GM23338 (cell line): ENCODE measurements at places on chromosomes 5 and 9. TPM values are rescaled to one million over a fixed set of nuclear protein-coding genes. Genes with fewer than 3 reads are reported as not detected.
A peak's percentile ranks its signal among the peaks of the same experiment; 100 is the strongest.

DNA sequence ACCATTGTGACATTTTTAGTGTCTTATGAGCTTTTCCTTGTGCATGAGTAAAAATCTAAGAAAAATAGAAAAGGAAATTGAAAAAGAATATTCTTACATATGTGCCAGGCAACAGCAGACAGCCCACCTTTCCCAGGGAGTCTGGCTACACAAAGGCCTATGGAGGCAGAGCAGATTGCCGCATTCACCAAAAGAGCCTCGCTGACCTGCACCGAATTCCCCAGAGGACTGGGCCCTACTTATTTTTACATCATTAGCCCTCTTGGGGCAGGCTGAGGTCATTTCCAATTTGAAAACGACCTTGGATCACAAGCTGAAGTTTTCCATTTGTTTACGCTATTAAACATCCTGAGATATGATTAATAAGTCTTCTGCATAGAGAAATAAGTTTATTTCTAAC, 66.2 kb upstream of the WDR41 start:
- no peaks in the 10 kb centered on the region for H3K27me3 ChIP-seq
- H3K4me1 ChIP-seq = no peaks in the 10 kb centered on the region; the same call in 1 of the 2 replicates
- DNase-seq = peak; percentile 63
- H3K36me3 ChIP-seq = no peaks in the 10 kb centered on the region
- H3K27ac ChIP-seq = no peak overlapping the region

DNA sequence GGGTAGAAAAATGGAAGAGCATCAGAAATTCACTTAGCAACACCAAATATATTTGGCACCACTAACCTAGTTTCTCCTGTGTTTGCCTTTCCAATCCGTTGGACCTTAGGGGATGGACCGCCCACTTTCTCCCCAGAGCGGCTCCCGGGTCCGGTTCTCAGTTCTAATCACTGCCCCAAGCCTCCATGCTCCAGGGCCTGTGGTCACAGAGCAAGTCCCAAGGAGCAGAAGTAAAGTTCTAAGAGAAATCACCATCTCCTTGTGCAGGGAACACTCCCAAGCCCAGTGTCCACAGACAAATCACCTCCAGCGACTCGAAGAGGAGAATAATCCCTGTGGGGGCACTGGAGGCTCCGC, 728 bp upstream of the SLC1A1 start:
- no peaks in the 10 kb centered on the region for H3K36me3 ChIP-seq
- no peak overlapping the region for H3K27ac ChIP-seq
- peak overlapping the region; percentile 70 for H3K4me3 ChIP-seq
- H3K4me1 ChIP-seq = peaks cover 14% of the 10 kb centered on the region
- peaks cover 35% of the 10 kb centered on the region for H3K27me3 ChIP-seq

- H3K36me3 ChIP-seq = no peaks in the 10 kb centered on the region
- H3K4me3 ChIP-seq = no peak overlapping the region
- H3K4me1 ChIP-seq = no peaks in the 10 kb centered on the region
- no peaks in the 10 kb centered on the region for H3K27me3 ChIP-seq
Measured at GRCh38 chr5:104385906-104386305, 823.3 kb upstream of the NUDT12 start.

GRCh38 chr5:123783421-123783820, 271.4 kb downstream of the CSNK1G3 start:
- H3K4me1 ChIP-seq = peaks cover 15% of the 10 kb centered on the region; the same call in 1 of the 2 replicates
- no peak overlapping the region for H3K27ac ChIP-seq

GRCh38 chr5:73446631-73447529, 1.7 kb downstream of the FOXD1 start:
- H3K27ac ChIP-seq = no peak overlapping the region
- H3K4me3 ChIP-seq = peak overlapping the region; percentile 52
- H3K36me3 ChIP-seq = no peaks in the 10 kb centered on the region
- DNase-seq = peak; percentile 62

- no peaks in the 10 kb centered on the region for H3K27me3 ChIP-seq
- DNase-seq = no peak
- no peaks in the 10 kb centered on the region for H3K36me3 ChIP-seq
- no peaks in the 10 kb centered on the region for H3K4me1 ChIP-seq
Measured at GRCh38 chr5:173472784-173473278, 143.6 kb downstream of the BOD1 start.

- no peak for DNase-seq
- peaks cover 39% of the 10 kb centered on the region for H3K4me1 ChIP-seq
- H3K36me3 ChIP-seq = no peaks in the 10 kb centered on the region
- 0 out of 2 replicates have a peak, but pooled peaks cover under 1% of the 10 kb centered on the region for H3K27me3 ChIP-seq
- H3K4me3 ChIP-seq = no peak overlapping the region
- peak overlapping the region; percentile 73; the same call in 1 of the 2 replicates for H3K27ac ChIP-seq
Measured at GRCh38 chr5:69497006-69497520, 4.5 kb downstream of the OCLN start.

DNA sequence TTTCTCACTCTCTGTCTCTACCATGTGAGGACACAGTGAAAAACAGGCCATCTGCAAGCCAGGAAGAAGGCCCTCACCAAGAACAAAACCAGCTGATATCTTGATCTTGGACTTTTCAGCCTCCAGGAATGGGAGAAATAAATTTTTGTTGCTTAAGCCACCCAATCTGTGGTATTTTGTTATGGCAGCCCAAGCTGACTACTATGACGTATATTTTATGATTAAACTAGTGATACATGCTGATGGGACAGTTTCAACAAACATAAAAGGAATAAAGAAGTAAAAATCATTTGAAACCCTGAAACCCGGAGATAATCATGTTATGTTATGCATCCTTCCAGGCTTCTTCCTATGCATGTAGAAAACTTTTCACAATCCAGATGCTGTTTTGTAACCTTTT, 71.5 kb upstream of the ERBIN start:
- no peaks in the 10 kb centered on the region for H3K36me3 ChIP-seq
- DNase-seq = no peak
- no peaks in the 10 kb centered on the region for H3K4me1 ChIP-seq
- H3K27me3 ChIP-seq = no peaks in the 10 kb centered on the region

- DNase-seq = peak; percentile 22
- H3K27ac ChIP-seq = no peak overlapping the region
- H3K27me3 ChIP-seq = no peaks in the 10 kb centered on the region
- no peaks in the 10 kb centered on the region for H3K4me1 ChIP-seq
Measured at GRCh38 chr5:67053229-67053628, 143.4 kb downstream of the CD180 start.

DNA sequence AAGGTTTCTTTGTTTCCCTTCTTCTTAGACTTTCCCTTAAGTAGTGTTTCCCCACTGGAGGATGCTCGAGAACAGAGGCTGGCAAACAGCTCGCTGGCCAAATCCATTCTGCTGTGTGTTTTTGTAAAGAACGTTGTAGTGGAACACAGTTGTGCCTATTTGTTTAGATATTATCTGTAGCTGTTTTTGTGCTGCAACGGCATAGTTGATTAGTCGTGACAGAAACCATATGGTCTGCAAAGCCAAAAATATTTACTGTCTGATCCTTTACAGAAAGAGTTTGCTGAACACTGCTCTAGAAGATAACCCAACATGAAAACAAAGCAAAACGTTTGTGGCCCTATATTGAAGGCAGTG, 47.0 kb upstream of the EGFLAM start:
- no peaks in the 10 kb centered on the region for H3K27me3 ChIP-seq
- no peaks in the 10 kb centered on the region for H3K4me1 ChIP-seq
- no peak for DNase-seq
- H3K4me3 ChIP-seq = no peak overlapping the region
- H3K36me3 ChIP-seq = no peaks in the 10 kb centered on the region

GRCh38 chr5:172165465-172165864, 22.6 kb downstream of the STK10 start:
- H3K4me1 ChIP-seq = no peaks in the 10 kb centered on the region
- DNase-seq = no peak
- H3K27me3 ChIP-seq = no peaks in the 10 kb centered on the region
- H3K4me3 ChIP-seq = no peak overlapping the region

- H3K27ac ChIP-seq = no peak overlapping the region
- H3K27me3 ChIP-seq = no peaks in the 10 kb centered on the region
- no peaks in the 10 kb centered on the region for H3K4me1 ChIP-seq
- H3K4me3 ChIP-seq = no peak overlapping the region
- no peaks in the 10 kb centered on the region for H3K36me3 ChIP-seq
Measured at GRCh38 chr9:98955259-98955658, 11.6 kb downstream of the COL15A1 start.

DNA sequence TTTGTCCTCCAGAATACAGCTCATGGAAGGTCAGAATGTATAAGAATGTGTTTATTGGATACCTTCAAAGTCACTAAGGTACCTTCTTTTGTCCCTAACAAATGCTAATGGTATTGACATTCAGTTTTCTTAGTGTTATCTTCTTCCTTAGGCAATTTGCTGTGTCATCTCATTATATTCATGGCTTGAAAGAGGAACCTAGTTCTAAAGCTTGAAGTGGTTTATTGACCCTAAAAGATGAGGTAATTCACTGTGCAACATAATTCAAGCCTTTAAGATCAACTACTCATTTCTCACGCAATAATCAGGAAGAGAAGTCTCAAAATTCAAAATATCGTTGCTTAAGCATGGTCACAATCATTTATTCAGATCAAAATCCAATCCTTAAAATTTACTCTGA, 342.7 kb upstream of the RIOK2 start:
- no peak overlapping the region for H3K27ac ChIP-seq
- H3K36me3 ChIP-seq = no peaks in the 10 kb centered on the region
- no peak overlapping the region for H3K4me3 ChIP-seq
- peak; percentile 5 for DNase-seq

- H3K27ac ChIP-seq = no peak overlapping the region
- no peaks in the 10 kb centered on the region for H3K36me3 ChIP-seq
- H3K4me3 ChIP-seq = no peak overlapping the region
Measured at GRCh38 chr5:33271606-33272005, 169.2 kb upstream of the TARS1 start.

- no peaks in the 10 kb centered on the region for H3K36me3 ChIP-seq
- H3K27ac ChIP-seq = no peak overlapping the region
- no peaks in the 10 kb centered on the region for H3K4me1 ChIP-seq
Measured at GRCh38 chr9:117821954-117822353, 117.8 kb downstream of the TLR4 start.

DNA sequence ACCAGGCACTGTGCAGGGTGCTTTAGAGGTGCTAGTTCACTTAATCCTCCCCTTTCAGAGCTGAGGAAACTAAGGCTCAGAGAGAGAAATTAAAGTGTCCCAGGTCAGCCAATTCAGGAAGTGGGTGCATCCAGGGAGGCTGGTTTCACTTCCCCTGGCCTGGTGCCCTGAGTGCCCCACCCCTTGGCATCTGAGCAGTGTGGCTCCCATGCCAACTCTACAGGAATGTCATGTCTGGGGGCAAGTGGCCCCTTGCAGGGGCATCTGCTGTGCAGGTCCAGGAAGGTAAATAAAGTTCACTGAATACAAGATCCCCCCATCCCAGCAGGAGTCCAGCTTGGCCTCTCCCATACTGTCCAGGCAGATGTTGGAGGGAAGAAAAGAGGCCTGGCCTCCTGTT, 4.4 kb upstream of the N4BP3 start:
- no peak overlapping the region for H3K4me3 ChIP-seq
- H3K36me3 ChIP-seq = no peaks in the 10 kb centered on the region
- H3K4me1 ChIP-seq = peaks cover 12% of the 10 kb centered on the region; the same call in 1 of the 2 replicates
- DNase-seq = no peak
- no peak overlapping the region for H3K27ac ChIP-seq

DNA sequence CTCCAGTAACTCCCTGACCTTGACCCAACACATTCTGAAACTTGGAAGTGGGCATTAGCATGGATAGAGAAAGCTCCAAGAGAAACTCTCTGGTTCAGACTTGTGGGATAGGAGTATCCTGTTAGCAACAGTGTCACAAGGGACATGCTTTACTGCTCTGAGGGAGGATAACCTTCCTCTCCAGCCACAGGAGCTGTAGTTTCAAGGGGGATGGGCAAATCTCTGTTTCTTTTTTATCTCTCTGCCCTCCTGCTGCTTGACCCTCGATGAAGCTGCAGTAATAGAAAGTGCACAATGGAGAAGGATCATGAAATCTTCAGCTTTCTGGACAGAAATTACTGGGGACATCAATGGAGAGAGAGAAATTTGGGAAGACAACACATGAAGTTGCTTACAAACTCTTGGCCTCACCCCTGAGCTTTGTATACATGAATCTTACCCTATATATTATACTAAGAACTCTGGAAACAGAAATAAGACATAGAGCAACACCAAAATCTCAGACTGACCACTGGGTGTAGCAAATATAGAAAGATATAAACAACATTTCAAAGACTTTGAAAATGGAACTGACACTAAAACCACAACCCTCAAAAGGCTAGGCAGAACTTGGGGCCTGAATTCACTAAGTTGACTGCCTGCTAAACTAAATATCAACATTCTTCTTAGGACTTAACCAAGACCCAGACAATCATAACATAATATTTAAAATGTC, 471.0 kb upstream of the MEF2C start:
- H3K4me1 ChIP-seq = no peaks in the 10 kb centered on the region
- H3K36me3 ChIP-seq = no peaks in the 10 kb centered on the region
- no peak overlapping the region for H3K4me3 ChIP-seq
- H3K27ac ChIP-seq = no peak overlapping the region
- H3K27me3 ChIP-seq = no peaks in the 10 kb centered on the region

- no peaks in the 10 kb centered on the region for H3K36me3 ChIP-seq
- no peak overlapping the region for H3K27ac ChIP-seq
- H3K27me3 ChIP-seq = no peaks in the 10 kb centered on the region
- H3K4me3 ChIP-seq = no peak overlapping the region
- no peak for DNase-seq
- H3K4me1 ChIP-seq = peaks cover 6% of the 10 kb centered on the region; the same call in 1 of the 2 replicates
Measured at GRCh38 chr5:107359033-107359915, 311.5 kb downstream of the EFNA5 start.

DNA sequence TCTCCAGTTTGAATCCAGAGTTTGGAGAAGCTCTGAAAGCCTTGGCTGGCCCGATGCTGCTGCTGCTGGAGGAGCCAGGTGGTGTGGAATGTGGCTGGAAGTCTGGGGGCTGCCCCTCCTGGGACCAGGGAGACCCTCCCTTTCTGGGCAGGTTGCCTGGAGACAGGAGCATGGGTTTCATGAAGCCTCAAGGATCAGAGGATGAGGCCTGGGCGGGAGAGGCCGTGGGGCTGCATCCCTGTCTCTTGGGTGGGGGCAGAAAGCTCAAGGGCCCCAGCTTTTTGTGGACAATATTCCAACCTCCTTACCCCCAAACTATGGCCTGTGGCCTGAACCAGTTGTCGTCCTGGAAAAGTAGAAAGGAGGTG, 10.1 kb downstream of the FGF18 start:
- DNase-seq = no peak
- no peak overlapping the region for H3K4me3 ChIP-seq
- no peak overlapping the region for H3K27ac ChIP-seq
- H3K36me3 ChIP-seq = no peaks in the 10 kb centered on the region
- H3K4me1 ChIP-seq = peaks cover 2% of the 10 kb centered on the region

GRCh38 chr5:172503925-172504700, 49.8 kb upstream of the SH3PXD2B start:
- H3K36me3 ChIP-seq = no peaks in the 10 kb centered on the region
- H3K27ac ChIP-seq = no peak overlapping the region
- no peaks in the 10 kb centered on the region for H3K4me1 ChIP-seq
- no peak for DNase-seq
- no peaks in the 10 kb centered on the region for H3K27me3 ChIP-seq

- DNase-seq = no peak
- peaks cover 16% of the 10 kb centered on the region for H3K4me1 ChIP-seq
- H3K4me3 ChIP-seq = no peak overlapping the region
Measured at GRCh38 chr5:134463176-134463720, 51.6 kb upstream of the CDKN2AIPNL start.

- peaks cover 9% of the 10 kb centered on the region for H3K4me1 ChIP-seq
- no peak for DNase-seq
- H3K4me3 ChIP-seq = no peak overlapping the region
- no peaks in the 10 kb centered on the region for H3K27me3 ChIP-seq
Measured at GRCh38 chr5:10913841-10914240, 152.8 kb upstream of the DAP start.

The FOXD4L3 gene
- not detected in 2 replicates for total RNA-seq

The RNF224 gene
- total RNA-seq = 0.63 TPM in 1 of 2 replicates, not detected in the other

The TMEM252 gene
- not detected in 2 replicates for total RNA-seq

The ZNF618 gene
- 19.6 and 22.1 TPM in 2 replicates for total RNA-seq

The TXNDC8 gene
- not detected in 2 replicates for total RNA-seq

The NMUR2 gene
- not detected in 2 replicates for total RNA-seq

The MORN5 gene
- total RNA-seq = not detected in 2 replicates

The NIPSNAP3A gene
- total RNA-seq = 9.6 and 12.7 TPM in 2 replicates

The LOX gene
- total RNA-seq = 1.2 and 1.8 TPM in 2 replicates

The SPATA31A3 gene
- total RNA-seq = not detected in 2 replicates

The HTR4 gene
- total RNA-seq = 0.10 TPM in 1 of 2 replicates, not detected in the other

The PPIC gene
- 13.9 and 21.3 TPM in 2 replicates for total RNA-seq
